Activated naive CD8-positive, alpha-beta T cell treated with anti-CD3 and anti-CD28 coated beads, Interleukin-2, amount 10 ng/mL, durations not matched to agents 7 days and 5 days (primary cell): ENCODE measurements at places on chromosomes 7 and 10.

DNA sequence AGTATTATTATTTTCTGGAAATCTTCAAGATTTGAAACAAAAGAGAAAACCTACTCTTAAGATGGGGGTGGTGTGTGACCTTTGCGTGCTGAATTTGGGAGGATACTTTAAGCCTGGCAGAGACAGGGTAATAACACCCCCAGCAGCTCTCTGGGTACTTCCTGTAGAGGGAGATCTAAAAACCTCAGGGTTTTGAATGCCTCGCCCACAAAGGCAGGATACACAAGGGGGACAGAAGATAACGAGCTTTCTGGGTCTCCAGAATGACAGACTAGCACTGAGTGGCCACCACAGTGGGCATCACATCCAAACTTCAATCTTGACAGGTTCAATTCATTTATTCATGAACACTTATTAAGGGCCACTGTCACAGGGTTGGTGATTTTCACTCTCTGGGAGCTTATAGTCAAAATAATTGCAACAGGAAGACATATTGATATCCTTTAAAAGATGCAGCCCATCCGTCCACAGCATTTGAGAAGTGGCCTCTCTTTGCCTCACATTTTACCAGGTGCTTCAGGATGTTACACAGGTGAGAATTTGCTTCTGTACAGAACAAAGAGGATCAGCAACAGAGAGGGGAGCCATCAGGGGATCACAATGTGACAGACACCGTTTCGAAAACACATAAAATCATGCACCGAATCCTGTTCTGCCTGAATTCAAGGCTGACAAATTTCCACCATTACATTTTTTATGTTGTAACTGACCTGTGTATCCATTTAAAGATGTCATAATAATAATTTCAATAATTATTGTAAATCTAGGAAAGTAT is 14.3 kb downstream of the CPA1 start:
- peak; percentile 44 for DNase-seq

DNA sequence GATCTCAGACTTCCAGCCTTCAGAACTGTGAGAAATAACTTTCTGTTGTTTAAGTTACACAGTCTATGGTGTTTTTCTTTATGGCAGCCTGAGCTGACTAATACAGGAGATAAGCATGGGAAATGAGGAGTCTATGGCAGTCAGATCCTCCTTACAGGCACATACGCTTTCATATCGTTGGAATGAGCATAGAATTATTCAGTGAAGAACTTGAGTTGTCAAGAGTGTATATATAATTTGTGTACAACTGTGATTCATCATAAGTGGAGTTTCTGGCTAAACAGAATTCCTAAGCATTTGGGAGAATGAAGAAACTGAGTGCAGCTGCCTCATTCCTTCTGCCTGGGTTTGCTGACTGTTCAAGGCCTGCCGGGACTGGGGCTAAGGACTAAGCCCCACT is 516.7 kb downstream of the ADRA2A start:
- no peak for DNase-seq

- no peak for DNase-seq
Measured at GRCh38 chr10:99612167-99612831, 7.9 kb downstream of the SLC25A28 start.

DNA sequence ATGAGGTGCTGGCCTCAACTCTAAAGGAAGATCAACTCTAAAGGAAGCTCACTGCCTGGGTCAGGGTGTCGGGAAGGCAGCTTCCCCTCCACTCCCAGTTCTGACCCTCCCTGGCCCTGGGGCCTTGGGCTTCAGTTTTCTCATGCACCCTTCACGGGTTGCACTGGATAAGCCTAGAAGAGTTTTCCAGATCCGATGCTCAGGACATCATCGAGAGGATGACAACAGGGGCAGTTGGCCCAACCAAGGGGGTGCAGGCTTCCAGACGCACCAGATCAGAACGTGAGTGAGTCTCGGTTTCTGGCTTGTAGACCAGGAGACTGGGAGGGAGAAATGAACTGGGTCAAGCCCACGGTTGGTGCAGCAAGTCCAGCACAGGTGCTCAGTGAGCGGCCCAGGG is 34.2 kb upstream of the CHST15 start:
- no peak for DNase-seq

DNA sequence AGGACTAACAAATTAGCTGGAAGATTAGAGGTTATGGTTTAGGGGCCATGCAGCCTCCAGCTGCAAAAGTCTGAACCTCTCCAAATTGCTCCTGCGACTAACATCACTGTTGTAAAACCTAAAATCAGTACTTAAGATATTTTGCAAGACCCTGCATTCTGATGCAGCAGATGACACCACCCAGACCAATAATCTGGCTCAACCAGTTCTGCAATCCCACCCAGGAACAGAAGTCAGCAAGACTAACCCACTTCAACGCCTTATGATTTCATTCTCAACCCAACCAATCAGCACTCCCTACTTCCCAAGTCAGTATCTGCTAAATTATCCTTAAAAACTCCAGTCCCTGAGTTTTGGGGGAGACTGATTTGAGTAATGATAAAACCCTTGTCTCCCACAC is 250.8 kb upstream of the MBL2 start:
- no peak for DNase-seq

GRCh38 chr7:159105832-159106811 is 38.5 kb downstream of the VIPR2 start:
- no peak for DNase-seq

- no peak for DNase-seq
Measured at GRCh38 chr7:26709210-26709990, 155.0 kb downstream of the SKAP2 start.

GRCh38 chr10:77944519-77944918 is 18.0 kb upstream of the DLG5 start:
- no peak for DNase-seq

GRCh38 chr7:42928754-42929153 is 3.2 kb downstream of the PSMA2 start:
- no peak for DNase-seq

DNA sequence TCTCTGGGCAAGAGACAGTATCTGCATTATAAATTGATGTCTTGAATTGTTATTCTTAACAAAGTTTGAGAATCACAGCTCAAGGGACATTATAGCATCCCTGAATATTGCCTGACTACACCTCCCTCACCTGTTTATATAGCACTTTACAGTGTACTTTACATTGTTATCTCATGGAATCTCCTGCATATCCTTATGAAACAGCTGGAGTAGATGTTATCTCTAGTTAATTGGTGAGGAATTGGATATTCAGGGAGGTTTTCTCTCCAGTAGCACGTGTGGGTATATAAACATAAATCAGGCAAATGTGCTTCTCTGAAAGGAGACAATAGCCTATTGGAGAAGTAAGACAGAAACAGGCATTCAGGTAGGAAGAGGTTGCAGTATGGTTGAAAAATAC is 117.2 kb downstream of the SRI start:
- DNase-seq: no peak
